ENCODE measurements at places on chromosomes 1 and 21. TPM values are rescaled to one million over a fixed set of nuclear protein-coding genes. Genes with fewer than 3 reads are reported as not detected.

Gene LMX1A
- not detected for total RNA-seq

Gene PLA2G2A
- total RNA-seq, result 0.69 TPM

Gene CELF3
- total RNA-seq, result 0.65 TPM

Gene CTPS1
- 103 TPM for total RNA-seq

Gene BMP8B
- total RNA-seq, result 0.37 TPM

Gene INAVA
- 46.8 TPM for total RNA-seq

Gene CAMK2N1
- 7.4 TPM for total RNA-seq

Gene PM20D1
- total RNA-seq, result not detected

Gene PLEKHN1
- 1.5 TPM for total RNA-seq

Gene AIRE
- not detected for total RNA-seq

Gene GJC2
- 0.55 TPM for total RNA-seq

Gene TFF1
- not detected for total RNA-seq

Gene TFF2
- total RNA-seq, result not detected

Gene CLDN14
- total RNA-seq, result not detected

Gene C4BPB
- total RNA-seq, result not detected

Gene S100A11
- total RNA-seq, result 120 TPM

Gene NBPF1
- 19.3 TPM for total RNA-seq

Gene KRTAP13-2
- not detected for total RNA-seq

Gene WNT2B
- 0.90 TPM for total RNA-seq

Gene S100A13
- 65.3 TPM for total RNA-seq

Gene PDC
- total RNA-seq, result not detected

Gene IGSF9
- total RNA-seq, result 28.1 TPM

Gene KLF17
- total RNA-seq, result not detected

Gene TMEM59
- 123 TPM for total RNA-seq

Gene TSACC
- total RNA-seq, result 1.0 TPM

Gene VANGL1
- 13.4 TPM for total RNA-seq

Gene ADAMTS1
- 19.6 TPM for total RNA-seq

Gene PCP4
- 2.3 TPM for total RNA-seq

Gene TNFSF18
- total RNA-seq, result not detected

Gene AGRN
- total RNA-seq, result 155 TPM

Gene ZNHIT6
- 17.2 TPM for total RNA-seq

Gene PLCH2
- total RNA-seq, result 0.19 TPM

Gene FAM177B
- not detected for total RNA-seq

Gene SMIM1
- total RNA-seq, result 6.1 TPM

Gene F13B
- total RNA-seq, result not detected

Gene CEP104
- total RNA-seq, result 38.0 TPM

Gene PHF13
- 38.7 TPM for total RNA-seq

Gene CENPF
- total RNA-seq, result 170 TPM

Gene CBR1
- 2.3 TPM for total RNA-seq

Gene RIIAD1
- not detected for total RNA-seq

Gene PADI3
- total RNA-seq, result 0.37 TPM

Gene TRIM58
- total RNA-seq, result 2.8 TPM

Gene SLC1A7
- total RNA-seq, result not detected

Gene GJA9
- not detected for total RNA-seq

Gene SLC30A1
- 13.5 TPM for total RNA-seq

Gene RCSD1
- 0.69 TPM for total RNA-seq

Gene ATP6V1G3
- total RNA-seq, result not detected

Gene CRP
- not detected for total RNA-seq

Measured in H1 (cell line).